ENCODE measurements at places on chromosomes 3 and 15.
A peak's percentile ranks its signal among the peaks of the same experiment; 100 is the strongest.

DNA sequence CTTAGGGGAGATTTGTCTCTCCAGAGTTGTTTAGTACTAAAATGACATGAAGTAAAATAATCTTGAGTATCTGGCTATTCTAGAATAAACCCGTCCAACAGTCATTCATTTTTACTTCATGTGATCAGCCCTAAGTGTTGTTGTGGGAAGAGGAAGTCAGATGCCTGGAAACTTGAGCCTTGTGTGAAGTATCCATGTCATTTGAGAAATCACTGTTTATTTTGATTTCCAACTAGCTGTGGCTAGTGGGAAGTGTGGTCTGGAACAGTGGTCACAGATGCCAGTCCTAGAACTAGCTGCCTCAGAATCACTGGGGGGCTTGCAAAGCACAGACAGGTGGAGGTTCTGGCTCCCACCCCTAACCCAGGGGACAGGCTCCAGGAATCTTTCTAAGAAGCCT lies 77.7 kb upstream of the LIMD1 start:
- no peak for DNase-seq

DNA sequence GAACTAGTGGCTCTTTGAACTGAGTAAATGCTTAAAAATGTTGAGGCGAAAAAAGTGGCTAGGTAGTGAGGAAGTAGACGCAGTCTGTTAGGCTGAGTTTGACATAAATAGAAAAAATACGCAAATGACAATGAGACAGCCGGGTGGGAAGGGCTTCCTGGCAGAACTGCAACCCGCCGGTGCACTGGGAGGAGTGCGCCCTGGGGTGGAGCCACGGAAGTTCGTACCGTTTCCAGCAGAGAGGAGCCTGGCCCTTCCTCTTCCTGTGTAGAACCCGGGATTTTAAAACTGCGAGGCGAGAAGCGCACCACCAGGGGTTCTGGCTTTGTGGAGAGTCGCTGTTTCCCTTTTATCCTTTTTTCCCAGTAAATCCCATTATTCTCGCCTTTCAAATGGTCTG lies 602.6 kb downstream of the PYDC2 start:
- DNase-seq = no peak

- DNase-seq = no peak
These were observed 559.4 kb downstream of the NR2F2 start for GRCh38 chr15:96889734-96890480.

GRCh38 chr3:107643038-107643883 lies 120.5 kb downstream of the BBX start:
- DNase-seq = no peak

- peak; percentile 41 for DNase-seq
These were observed 30.0 kb upstream of the NR2E3 start for GRCh38 chr15:71780115-71780976.

DNA sequence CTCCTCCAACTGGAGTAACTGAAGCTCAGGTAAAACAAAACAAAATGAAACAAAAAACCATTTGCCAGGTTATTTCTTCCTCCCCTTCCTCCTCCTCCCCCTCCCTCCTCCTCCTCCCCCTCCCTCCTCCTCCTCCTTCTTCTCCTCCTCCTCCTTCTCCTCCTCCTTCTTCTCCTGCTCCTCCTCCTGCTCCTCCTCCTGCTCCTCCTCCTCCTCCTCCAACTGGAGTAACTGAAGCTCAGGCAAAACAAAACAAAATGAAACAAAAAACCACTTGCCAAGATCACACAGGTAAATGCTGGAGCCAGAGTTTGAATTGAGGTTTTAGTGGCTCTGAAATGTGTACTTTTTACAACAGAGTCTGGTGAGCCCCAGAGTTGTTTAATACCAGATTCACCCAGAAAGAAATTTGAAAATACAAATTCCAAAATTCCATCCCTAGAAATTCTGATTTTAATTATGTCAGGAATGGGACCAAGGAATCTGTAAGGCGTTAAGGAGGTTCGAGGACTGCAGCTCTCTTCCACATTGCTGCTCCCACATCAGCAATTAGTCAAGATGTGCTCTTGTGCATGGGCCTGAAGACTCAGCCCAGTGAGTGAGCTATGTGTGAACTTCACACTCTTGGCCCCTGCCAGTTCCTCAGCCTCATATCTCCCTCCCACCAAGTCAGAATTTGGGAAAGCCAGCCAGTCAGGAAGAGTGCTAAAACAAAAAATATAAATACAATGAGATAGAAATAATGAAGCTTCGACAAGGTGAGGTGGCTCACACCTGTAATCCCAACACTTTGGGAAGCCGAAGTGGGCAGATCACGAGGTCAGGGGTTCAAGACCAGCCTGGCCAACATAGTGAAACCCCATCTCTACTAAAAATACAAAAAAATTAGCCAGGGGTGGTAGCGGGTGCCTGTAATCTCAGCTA lies 31.6 kb upstream of the ZNF770 start:
- peak; percentile 6 for DNase-seq

DNA sequence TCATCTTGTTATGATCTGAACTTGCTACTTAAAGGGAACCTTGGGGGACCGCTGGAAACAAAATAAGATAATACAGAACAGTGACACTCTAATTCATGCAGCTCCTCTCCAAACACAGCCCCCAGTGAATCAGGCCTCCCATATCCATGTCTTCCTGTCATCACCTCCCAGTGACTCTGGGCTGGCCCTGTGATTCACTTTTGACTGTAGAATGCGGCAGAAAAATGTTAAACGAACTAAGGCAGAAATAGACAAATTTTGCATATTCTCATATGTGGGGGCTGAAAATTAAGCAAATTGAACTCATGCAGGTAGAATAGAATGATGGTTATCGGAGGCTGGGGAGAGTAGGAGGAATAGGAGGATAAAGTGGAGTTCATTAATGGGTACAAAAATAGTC lies 20.2 kb upstream of the GADL1 start:
- no peak for DNase-seq
